ENCODE measurements at places on chromosomes 1 and 21.

DNA sequence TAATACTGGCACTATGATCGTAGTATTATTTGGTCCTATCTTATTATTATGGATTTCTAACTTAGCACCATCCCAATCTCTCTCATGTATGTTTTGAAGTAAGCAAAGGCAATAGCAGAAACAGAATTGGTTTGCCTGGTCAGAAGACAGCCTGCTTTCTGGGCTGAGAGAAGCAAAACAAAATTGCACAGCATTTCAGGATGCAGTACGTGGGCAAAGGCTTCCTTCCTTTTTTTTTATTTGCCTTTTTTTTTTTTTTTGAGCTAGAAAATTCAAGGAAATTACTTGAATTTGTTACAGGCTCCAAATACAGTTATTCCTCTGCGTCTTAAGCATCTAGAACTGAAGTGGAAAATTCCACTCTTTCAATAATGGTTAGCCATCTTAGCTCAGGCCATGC lies 8.8 kb downstream of the CDA start:
- DNase-seq: no peak

DNA sequence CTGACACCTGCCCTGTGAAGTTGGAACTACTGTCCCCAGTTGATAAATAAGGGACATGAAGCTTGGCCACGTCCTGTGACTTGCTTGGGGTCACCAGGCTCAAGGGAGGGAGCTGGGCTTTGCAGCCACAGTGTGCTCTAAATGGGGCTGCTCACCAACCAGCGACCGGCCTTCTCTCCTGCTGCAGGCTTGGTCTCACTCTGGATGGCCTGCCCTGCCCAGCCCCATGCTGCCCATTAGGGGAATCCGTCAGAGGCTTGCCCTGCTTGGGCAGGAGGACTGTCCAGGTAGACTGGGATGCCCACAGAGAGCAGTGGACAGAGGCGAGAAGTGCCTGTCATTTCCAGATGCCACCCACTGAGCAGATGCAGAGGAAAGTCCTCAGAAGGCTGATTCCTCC lies 1.2 kb upstream of the CENPS start:
- DNase-seq: no peak

- DNase-seq: no peak
Measured at GRCh38 chr1:193697115-193697762, 510.8 kb upstream of the B3GALT2 start.

GRCh38 chr1:41533731-41534080 lies 49.2 kb upstream of the EDN2 start:
- no peak for DNase-seq

DNA sequence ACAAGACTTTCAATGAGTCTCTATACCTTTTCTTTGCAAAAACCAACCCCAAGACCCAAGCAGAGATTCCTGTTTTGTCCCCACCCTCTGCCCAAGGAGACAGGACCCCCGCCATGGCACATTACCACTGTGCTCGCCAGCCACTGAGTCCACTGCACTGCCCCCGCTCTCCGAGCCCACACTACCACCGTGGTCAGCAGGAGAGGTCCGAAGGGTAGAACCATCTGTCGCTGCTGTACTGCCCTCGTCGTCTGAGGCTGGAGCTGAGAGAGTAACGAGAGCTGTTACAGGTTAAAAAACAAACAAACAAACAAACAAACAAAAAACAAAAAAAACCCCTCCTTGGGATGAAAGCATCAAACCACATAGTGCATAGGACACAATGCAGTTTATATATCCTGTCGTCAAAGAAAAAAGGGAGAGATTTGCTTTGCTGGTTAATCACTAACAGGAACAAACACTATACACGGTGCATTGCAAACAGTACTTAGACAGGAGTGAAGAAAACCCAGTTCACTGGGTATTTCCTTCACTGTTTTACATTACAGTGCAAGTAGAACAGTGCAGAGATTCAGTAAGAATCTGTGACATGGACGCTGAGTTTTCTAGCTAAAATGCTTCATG lies 71.0 kb downstream of the UBR4 start:
- DNase-seq: no peak

DNA sequence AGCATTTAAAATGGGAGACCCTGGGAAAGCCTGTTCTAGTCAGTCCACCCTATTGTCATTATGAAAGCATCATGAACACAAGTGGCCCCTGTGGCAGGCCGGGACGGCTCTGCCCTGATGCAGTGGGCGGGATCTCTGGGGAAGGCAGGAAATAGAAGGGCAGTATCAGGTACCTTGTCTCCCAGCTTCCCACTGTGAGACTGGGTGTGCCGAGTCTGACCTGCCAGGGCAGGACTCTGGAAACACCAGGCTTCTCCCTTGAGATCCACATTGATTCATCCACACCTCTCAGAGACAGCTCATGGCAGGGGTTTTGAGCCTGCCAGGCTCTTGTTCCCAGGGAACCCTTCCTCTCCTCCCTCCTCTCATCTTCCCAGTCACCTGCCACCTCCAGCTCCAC lies 24.5 kb upstream of the GNPAT start:
- DNase-seq: no peak

DNA sequence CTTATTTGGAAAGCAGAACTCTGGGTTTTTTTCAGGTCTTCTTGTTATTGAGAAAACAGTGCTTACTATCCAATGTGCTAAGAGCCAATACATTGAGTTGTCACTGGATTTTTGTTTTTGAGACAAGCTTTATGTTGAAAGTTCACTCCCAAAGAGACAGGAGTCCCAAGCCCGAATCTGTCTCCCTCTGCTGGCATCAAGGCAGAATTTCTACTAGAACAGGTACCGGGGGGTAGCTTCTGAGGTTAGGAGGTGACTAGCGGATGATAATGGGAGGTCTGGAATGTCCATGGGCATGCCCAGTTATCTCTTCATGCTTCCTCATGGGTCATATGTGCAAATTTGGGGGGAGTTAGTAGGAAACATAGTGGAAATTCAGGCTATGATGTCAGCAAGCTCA lies 25.1 kb downstream of the ZNF124 start:
- no peak for DNase-seq

GRCh38 chr21:39564200-39564599 lies 48.5 kb upstream of the B3GALT5 start:
- no peak for DNase-seq

DNA sequence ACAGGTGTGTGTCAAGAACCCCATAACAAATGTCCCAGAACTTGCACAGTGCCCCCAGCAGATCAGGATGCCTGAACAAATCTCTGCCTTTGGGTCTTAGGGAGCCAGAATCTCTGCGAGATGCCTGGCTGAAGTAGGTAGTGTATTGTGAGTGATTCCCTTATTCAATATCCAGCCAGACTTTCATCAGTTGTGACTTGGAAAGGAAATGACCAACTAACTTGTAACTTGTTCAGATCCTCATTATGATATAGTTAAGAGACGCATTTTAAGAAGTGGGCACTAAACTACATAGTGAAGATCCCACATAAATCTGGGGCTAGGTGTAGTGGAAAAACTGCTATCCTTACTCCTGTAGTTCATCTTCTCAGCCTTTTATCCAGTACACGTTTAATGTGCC lies 11.8 kb downstream of the OLIG2 start:
- no peak for DNase-seq

DNA sequence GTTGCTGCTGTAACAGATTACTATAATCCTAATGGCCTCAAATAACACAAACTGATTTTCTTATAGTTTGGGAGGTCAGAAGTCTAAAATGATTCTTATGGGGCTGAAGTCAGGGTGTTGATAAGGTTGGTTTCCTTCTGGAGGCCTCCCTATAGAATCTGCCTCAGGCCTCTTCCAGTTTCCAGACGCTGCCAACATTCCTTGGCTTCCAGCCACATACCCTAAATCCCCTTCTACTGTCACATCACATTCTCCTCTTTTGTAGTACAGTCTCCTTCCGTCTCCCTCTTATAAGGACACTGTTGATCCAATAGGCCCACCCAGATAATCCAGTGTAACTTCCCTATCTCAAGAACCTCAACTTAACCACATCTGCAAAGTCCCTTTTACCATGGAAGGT lies 145.3 kb upstream of the NCAM2 start:
- no peak for DNase-seq

DNA sequence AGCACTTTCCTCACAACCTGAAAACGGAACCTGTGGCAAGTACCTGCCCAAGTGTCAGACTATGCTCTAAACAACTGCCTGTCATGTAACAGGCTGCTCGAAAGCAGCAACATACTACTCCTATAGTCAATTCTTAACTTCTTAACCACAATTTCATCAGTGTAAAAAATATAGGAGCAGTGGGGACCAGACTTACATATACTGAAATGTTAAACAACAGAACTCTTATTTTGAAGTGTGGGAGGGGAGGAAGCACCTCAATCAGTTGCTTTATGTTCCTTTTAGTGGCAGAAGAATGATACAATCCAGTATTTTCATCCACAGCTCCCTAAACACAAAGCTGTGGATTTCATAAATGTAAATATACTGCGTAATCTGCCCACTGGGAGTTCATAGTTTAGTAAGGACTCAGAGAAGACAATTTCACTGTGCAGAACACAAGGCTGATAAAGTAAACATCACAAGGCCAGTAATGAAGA lies 44.2 kb downstream of the WLS start:
- DNase-seq: no peak

DNA sequence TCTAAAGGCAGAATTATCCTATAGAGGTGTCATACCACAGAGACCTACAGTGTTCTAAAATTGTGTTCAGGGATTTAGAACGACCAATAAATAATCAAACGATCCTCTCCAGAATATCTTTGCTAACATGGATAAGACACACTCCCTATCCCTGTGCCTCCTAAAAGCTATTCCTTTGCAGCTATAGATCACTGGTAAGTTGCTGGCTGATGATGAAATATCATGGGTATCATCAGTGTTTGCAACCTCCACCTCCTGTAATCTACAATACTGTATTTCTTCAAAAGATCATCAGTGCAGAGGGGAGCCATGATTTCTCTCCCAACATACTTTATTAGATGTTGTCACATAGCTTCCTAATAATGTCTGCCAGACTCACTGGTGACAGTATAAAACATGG lies 201.9 kb downstream of the NTNG1 start:
- DNase-seq: no peak

GRCh38 chr1:59750328-59751003 lies 64.3 kb upstream of the HOOK1 start:
- DNase-seq: no peak

DNA sequence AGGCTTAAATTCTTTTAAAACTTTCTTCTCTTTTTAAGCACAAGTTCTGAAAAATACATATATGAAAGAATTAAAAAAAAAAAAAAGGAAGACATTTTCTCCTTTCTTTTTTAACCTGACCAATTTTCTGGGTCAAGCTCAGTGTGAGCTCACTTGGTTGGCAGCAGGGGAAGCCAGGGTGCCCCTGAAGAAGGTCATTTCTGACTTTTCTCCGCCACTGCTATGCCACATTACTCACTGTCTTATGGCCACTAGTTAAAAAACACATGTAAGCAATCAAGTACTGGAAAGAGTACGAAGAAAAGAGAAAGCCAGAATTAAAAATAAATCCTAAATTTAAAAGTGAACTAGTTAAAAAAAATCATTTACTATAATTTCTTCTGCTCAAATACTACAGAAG lies 275.0 kb downstream of the NEGR1 start:
- DNase-seq: no peak

- DNase-seq: peak; percentile 44
Measured at GRCh38 chr1:156146020-156146768, 7.2 kb upstream of the SEMA4A start.

GRCh38 chr1:5978452-5978851 lies 13.8 kb downstream of the NPHP4 start:
- DNase-seq: no peak

DNA sequence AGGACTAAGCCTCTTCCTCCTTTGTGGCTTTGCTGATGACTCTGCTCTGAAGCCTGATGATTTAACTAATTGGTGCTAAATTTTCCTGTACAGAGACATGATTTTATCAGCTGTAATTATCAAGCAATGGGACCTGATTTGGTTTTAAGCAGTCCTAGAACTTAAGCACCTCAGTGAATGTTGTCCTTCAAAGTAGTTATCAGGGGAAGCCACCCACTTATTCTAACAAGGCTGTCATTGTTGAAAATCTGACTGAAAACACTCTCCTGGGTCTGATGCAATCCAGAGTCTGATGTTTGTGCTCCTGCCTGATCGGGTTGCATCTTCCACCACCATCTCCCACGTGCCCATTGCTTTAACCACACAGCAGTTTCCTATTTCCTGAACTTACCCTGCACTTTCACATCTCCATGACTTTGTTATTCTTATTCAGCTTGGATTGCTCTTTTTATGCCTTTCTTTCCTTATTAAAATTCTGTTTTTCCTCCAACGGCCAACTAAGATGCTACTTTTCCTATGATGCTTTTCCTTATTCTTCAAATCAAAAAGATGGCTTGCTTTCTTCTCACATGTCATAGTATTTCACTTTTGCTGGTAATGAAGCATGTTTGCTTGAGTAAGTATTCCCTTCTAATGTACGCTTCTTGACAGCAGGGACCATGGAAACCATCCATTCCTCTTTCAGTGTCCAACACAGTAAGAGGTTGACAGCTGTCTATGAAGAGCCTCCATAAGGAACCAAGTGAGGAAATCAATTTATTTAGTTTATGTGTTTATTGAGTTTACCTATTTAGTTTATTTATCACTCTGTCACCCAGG lies 55.0 kb downstream of the S1PR1 start:
- DNase-seq: no peak

DNA sequence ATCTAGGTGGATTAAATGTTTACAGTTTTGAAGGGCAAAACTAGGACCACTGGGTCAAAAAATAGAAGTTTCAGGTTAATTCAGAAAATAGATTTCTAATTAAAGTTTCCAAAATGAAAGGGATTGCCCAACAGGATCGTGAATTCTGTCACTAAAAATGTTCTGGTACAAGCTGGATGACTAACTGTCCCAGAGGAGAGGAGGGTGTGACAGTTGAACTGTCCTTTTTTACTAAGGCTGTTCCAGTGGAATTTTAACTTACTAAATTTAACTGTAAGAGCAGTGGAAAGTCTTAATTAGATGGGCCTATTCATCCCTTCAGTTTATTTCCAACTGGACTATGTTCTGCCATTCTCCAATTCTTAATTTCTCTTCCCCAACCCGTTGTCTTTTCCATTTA lies 7.2 kb downstream of the SNX7 start:
- DNase-seq: no peak

DNA sequence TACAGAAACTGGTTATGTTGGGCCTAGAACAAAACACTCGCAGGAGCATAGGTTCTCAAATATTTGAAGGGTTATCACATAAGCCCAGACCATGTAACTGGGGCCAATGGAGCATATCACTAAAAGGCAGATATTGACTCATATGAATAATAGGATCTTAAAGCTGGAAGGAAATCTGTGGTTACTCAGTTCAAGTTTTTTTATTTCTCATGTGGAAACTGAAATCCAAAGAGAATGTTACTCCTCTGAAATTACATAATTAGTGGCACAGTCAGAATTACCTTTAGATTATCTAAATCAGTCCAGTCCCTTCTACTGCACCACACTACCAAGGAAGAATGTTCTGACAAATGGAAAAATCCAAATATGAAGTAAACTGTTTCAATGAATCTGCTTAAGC lies 12.0 kb downstream of the SLAMF8 start:
- no peak for DNase-seq

GRCh38 chr1:151819976-151820623 lies 11.5 kb downstream of the RORC start:
- no peak for DNase-seq

- DNase-seq: no peak
Measured at GRCh38 chr1:203028784-203029553, 2.7 kb downstream of the PPFIA4 start.
